Fibroblast of villous mesenchyme (primary cell): ENCODE measurements at places on chromosomes 3 and 15. TPM values are rescaled to one million over a fixed set of nuclear protein-coding genes. Genes with fewer than 3 reads are reported as not detected.

DNA sequence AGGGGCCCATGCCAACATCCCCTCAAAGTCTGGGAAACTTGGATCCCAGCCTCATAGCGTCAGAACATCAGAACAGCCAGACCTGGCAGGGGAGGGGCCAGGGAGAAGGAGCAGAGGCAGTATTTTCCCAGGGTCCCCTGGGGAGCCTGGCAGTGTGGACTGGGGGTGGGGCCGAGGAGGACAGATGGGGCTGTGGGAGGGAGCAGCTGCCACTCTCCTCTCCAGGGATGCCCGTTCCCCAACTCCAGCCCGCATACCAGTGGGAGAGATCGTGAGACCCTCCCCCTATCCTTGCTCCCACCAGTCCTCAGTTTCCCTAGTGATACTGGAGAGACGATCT lies 6.5 kb upstream of the DNAJB8 start:
- DNase-seq = no peak

DNA sequence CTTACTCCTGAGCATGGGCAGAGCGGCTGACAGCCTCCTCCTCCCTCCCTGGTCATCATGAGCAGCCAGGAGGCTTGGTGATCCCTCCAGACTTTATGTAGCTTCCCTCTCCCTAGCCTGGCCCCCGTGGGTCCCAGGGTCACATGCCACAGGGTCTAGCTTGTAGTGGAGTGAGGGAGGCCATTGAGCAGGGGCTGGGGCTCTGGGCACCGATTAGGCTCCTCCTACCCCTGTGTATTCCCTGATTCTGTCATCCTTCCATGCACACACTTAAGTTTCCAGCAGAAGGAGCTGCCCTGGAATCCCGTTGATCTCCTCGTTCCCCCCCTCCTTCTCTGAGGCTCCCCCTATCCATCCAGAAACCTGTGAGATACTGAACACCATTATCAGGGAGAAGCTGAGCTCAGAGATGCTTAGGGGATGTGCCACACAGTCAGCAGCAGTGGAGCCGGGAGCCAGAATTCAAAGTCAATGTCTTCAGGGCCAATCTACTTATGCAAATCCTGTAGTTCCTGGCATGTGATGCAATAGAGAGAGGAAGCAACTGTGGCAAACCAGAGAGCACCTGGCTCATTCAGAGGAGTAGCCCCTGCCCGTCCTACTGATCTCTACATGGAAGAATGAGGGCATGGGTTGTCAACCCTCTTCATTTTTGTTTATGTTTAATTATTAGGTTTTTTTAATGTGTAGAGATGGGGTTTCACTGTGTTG lies 17.2 kb downstream of the CCDC33 start:
- DNase-seq = no peak

KIF7 gene
- 12.2 and 13.4 TPM in 2 replicates for total RNA-seq

SLC12A6 gene
- 12.5 and 12.6 TPM in 2 replicates for total RNA-seq

- DNase-seq = no peak
Measured at GRCh38 chr3:191809326-191809949, 348.5 kb downstream of the PYDC2 start.

DNA sequence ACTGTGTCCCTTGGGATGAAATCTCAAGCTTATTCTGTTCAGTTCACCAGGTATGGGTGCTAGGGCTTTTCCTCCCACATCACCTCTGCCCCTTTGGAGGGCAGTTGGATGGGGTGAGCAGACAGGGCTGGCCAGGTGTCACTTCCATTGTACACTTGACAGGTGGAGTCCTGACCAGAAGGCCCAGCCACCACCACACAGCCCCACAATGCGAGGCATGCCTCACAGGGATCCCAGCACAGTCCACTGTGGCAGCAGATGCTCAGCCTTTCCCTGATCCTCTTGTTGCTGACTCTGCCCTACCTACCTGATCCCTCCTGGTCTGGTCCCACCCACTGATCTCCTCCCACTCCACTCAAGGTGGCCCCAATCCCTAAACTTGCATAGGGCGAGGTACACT lies 88.2 kb downstream of the ANP32A start:
- DNase-seq = no peak

DNA sequence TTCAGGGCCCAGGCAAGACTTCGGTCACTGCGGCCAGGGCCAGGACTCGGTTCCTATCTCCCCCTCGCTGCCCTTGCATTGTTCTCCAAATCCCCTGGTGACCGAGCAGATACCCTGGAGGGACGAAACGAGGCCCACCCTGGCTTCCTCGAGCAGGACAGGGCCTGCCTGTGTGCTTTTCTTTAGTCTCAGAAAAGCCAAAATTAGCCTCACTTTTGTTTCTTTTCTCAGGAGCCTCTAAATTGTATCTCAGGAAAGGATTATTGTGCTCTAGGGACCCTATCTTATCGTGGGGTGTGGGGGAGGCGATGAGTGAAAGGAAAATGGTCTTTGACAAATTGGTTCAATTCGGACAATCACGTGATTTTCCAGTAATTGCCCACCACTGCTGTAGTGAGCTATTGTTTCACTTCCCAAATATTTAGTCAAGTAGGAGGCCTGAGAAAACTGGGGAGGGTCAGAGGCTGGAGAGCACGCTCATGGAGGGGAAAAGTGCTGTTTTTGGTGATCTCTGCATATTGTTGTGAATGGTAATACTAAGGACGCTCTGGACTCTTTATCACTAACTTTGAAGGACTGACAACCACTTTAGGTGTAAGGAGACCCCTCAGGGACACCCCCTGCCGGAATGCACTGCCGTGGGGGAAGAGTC lies 61.6 kb downstream of the TMEM44 start:
- no peak for DNase-seq

- no peak for DNase-seq
Measured at GRCh38 chr3:87397211-87397610, 120.8 kb upstream of the POU1F1 start.

GOLGA8T gene
- total RNA-seq = under 0.01 TPM in 1 of 2 replicates, not detected in the other

DNA sequence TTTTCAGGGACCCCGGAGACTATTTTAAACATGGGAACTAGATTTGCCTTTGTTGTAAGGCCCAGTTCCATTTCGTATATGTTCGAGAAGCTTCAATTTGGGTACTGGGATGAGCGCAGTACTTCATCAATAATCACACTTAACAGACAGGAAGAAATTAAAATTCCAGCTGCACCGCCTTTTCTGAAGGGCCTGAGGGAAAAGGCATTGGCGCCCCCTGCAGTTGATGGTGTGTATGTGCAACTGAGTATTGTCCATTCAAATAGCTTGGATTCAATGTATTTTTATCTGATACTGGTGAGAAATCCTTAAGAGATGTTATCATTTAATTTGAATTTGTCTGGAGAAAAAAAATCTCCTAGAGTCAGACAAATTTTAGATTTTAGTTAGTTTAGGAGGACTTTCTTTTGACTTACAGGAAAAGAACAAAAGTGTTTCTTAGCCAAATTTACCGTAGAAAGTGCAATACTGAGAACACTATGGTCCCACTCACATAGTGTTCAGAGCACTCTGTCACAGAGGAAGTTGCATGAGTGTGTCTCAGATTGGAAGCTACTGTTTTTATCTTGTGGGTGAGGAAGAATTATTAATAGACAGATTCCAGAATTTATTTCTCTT lies 5.4 kb upstream of the ALDH1A2 start:
- DNase-seq = peak; percentile 69

- no peak for DNase-seq
Measured at GRCh38 chr15:87735522-87735921, 521.0 kb downstream of the NTRK3 start.

RCN2 gene
- 61.8 and 72.1 TPM in 2 replicates for total RNA-seq

DNA sequence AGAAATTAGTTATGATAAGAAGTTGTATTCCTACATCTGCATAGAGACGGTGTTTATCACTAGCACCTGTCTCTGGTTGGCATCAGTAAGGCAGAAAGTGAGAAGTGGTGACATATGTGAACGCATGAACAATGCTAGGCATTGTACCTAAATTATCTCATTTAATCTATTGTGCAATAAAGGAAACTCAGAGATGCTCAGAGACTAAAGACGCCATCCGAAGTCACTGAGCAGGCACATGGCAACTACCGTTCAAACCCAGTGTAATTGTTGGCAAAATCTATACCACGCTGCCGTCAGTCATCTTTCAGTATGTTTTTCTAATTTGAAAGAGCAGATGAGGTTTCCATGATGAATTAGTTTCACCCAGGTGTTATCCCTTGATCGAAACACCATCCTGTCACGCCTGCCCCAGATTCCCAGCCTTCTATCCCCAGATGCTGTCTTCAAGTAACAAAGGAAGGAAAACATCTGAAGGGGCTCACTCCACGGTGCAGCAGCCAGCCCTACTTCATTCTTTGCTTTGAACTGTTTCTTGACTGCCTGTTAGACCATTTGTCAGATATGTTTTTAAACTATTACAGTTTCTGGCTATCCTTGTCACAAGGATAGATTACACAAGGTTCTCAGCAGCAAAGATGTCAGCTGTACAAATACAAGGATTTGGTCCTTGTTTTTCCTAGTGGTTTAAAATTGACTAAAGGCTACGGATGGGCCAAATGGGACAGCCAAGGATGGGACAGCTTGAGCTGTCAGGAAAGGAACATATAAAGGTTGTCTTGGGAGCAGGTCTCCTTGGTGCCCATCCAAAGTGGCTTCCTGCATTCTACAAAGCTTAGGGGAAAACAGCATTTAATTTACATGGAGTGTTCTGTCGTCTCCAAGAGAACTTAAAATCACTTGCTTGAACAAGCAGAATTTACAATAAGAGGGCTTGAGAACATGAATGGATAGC lies 99.1 kb downstream of the TMEM108 start:
- no peak for DNase-seq

GRCh38 chr3:126309861-126310655 lies 47.1 kb downstream of the KLF15 start:
- no peak for DNase-seq

DNA sequence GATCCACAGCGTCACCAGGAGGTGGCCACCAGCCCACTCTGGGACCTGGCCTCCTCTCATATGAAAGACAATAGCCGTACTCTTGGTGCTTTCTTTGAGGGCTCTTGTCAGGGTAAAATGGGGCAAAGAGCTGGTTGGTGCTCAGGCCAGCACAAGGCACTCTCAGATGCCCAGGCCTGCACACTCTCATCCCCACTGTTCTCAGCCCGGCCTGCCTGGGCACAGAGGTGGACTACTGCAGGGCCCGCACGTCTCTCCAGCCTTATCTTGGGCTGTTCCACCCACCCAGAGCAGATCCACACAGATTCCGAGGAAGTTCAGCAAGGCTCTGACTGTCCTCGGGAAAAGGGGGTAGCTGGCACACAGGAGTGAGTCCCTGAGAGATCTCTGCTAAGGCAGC lies 122.8 kb upstream of the PRR20G start:
- no peak for DNase-seq

IL17RB gene
- total RNA-seq = 0.32 and 0.43 TPM in 2 replicates

DNA sequence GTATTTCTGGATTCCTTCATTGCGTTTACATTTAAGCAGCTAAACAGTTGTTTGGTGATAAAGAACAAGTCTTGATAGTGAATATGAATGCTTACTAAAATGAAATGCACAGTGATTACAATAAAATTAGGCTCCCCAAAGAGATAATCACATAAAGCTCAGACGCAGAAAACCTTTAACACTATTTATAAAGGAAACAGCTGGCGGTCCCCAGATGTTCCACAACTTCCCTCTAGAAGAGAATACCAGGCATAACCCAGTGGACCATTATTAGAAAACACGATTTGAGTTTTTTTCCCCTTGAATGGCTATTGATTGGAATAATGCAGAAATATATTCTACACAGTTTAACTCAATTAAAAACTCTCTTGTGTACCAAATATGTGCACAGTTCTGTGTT lies 573.2 kb downstream of the DIPK2A start:
- DNase-seq = no peak

GRCh38 chr15:37105889-37106288 lies 5.5 kb upstream of the MEIS2 start:
- no peak for DNase-seq

SLC12A8 gene
- 33.2 and 37.6 TPM in 2 replicates for total RNA-seq

GRCh38 chr3:70646635-70647034 lies 334.2 kb upstream of the MDFIC2 start:
- DNase-seq = no peak

ZNF717 gene
- total RNA-seq = 13.5 and 15.5 TPM in 2 replicates

PAK6 gene
- total RNA-seq = under 0.01 TPM in 2 replicates

LSMEM2 gene
- not detected in 2 replicates for total RNA-seq

DNA sequence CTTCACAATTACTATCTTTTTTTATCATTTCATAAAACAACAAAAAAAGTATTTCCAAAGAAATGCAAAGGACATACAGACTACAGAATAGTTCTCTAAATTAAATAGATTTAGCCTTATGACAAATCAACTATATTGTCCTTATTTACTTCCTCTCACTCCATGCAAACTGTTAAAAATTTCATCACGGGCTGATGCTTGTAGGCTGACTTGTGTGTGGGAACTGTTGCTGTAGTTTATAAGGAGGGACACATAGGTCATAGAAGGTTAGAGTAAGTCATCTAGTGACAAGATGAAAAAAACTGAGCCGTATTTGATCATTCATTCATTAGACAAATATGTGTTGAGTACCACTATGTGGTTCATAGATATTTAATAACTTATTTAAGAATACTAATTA lies 232.5 kb upstream of the TBL1XR1 start:
- DNase-seq = no peak

DNA sequence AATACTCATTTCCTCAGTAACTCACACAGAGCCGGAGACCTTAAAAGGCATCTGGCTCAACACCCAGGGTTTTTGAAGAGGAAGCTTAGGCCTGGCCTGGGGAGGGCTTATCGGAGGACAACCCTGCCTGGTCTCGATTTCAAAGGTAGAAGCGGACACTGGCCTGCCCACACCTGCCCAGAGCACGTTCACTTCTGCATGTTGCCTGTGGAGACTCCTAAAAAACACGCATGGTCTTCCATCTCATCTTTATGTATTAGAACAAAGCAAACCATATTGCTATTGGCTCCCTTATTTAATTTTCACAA lies 55.5 kb upstream of the FURIN start:
- DNase-seq = no peak

DNA sequence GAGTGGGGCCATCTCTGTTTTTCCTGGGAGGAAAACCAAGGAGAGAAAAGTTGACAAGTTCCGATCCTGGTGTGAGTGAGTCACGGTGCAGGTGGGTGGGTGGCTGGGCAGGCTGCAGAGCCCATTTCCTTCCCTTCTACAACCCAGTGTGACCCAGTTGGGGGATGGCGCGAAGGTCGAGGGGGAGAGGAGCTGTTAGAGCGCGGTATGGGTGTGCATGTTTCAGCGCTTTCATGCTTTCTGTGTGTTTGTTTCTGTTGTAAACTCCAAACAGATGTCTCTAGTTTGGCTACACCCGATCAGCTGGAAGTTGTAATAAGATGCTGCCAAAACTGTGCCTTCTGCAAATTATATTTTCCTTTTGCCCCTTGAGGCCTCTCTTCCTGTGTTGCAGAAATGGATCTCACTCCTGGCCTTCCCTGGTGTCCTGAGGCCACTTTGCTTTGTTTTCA lies 3.8 kb downstream of the FAM43A start:
- DNase-seq = peak; percentile 80

- peak; percentile 98 for DNase-seq
Measured at GRCh38 chr15:40266828-40267304, 16.0 kb downstream of the ANKRD63 start.

DNA sequence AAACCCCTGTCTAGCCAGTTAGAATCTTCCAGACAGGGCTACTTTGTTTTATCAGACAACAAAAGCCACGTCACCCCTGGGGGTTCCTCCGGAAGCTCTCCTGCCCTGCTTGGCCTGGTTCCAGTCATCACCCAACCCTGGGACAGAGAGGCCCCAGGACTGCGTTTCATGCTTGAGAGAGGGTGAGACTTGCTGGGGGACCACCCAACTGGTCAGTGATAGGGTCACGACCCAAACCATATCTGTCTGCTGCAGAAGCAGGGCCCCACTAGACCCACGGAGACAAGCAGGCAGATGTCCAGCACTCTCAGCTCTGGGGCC lies 1.2 kb downstream of the NT5DC2 start:
- peak; percentile 66 for DNase-seq

GHSR gene
- not detected in 2 replicates for total RNA-seq
